ENCODE measurements at places on chromosomes 1 and 21.
A peak's percentile ranks its signal among the peaks of the same experiment; 100 is the strongest.

DNA sequence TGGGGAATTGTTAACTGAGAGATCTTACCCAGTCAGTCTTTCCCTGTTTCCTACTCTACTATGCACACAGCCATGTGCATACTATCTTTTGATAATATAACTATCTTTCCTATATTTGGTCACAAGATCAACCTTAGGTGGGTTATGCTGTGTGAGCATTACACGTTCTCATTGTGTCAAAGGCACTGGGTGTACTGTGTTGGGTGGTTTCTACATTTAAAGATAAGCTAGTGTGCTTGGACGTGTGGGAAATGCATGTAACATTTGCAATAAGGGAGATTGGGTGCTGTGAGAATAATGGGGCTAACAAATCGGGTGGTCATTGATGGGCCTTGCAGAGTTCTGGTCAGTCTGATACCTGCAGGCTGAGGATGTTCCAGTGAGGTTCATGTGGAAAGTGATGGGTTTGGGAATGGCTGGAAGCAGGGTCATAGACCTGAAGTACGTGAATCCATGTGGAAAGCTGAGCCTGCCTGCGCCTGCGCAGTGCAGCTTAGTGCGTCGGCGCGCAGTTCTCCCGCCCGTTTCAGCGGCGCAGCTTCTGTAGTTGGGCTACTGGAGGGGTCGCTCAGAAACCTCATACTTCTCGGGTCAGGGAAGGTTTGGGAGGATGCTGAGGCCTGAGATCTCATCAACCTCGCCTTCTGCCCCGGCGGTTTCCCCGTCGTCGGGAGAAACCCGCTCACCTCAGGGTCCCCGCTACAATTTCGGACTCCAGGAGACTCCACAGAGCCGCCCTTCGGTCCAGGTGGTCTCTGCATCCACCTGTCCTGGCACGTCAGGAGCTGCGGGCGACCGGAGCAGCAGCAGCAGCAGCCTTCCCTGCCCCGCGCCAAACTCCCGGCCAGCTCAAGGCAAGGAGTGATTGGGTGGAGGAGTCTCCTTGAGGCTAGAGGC is at the start of gene MSH4:
MSH4 (plus strand) TSS at position 507 of the 897 bp plus-strand sequence; CDS start at position 611, 104 bp downstream.
- DNase-seq: no peak

DNA sequence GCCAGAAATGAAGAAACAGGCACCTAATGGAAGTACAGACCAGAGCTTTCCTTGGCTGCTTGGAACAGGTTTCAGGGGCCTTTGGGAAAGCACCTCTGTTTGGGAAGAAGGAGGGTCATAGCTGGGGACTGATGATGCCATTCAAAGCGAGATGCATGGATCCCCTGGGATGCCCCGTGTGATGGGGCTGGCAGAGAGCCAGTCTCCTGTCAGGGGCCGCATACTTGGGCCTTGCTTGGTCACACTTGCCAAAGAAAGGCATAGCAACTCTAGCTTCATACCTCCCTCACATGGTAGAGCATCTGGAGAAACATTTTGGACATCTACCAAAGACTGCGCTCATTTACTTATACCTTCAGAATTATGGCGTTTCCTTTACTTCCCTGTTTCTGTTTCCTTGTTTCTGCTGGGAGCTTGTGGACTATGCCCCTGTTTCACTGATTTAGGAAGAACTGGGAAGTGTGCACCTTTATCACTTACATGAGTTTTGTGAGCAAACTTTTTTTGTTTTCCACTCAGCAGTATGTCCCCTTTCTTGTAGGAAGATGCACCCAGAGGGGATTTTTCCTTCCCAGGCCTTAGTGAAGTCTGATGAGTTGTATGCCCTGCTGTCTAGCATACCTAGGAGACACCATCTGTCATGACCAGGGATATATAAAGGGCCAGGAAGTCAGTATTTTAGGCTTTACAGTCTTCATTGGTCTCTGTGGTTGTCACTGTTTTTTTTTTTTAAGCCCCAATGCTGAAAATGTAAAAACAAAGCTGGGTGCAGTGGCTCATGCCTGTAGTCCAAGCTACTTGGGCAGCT is 19.8 kb upstream of the ST3GAL3 start:
- DNase-seq: no peak

DNA sequence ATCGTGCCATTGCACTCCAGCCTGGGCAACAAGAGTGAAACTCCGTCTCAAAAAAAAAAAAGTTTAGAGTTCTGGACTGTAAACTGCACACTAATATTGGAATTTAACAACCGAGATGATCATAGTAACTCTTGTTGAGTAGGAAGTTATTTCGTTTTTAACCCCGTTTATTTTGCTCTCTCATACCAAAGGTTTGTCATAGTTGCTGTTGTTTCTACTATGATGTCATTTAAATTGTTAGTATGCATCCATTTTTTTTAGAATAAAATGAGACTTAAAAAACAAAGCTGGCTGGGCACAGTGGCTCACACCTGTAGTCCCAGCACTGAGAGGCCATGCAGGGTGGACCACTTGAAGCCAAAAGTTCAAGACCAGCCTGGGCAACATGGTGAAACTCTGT is 49.3 kb downstream of the DOP1B start:
- DNase-seq: no peak

DNA sequence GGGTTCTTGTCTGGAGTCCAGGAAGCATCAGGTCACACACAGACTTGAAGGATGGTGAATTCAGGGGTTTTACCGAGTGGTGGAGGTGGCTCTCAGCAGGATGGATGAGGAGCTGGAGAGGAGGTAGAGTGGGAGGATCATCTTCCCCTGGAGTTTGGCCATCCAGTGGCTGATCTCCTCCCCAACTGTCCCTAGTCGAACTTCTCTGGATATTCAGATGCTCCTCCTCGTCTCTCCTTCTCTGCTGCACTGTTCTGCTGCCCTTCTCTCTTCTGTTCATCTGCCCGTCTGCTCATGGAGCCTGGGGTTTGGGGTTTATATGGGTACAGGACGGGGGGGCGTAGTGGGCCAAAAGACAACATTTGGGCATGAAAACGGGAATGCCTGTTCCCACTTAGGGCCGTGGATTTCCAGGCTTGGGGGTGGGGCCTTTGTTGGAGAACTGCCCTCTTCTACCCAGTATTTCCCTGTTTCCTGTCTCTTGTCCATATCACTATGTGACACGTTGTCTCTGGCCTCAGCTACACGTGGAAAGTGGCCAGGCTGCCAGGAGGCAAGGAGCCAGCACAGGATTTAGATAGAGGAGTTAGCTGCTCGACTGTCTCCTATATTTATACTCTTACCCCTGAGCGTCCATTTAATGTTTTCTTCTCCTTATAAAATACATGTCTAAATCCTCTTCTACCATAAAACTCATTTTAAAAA is 76.7 kb downstream of the SIPA1L2 start:
- no peak for DNase-seq

DNA sequence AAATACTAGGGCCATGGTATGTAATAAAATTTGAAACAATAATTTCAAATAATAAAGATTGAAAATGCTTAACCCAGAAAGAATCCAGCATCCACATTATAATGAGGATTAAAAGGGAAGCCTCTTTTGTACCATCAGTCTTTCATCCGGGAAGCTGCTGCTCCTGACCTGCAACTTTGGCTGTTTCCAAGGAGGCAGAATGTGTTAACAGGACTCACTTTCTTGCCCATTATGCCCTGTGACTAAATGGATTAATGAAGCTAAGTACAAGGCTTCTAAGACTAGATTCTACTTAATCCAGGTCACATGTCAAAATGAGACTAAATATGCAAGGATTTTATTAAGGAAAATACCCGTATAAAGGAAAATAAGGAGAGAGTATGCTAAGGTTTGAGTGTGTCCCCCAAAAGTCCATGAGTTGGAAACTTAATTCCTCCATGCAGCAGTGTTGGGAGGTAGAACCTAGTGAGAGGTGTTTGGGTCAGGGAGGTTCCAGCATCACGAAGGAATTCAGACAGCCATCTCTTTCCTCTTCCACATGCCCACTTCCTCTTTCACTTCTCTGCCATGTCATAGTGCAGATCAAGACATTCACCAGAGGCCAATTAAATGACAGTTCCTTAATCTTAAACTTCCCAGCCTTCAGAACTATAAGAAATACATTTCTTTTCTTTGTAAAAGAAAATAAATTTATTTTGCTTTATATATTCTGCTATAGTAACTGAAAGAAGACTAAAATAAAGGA is 27.7 kb downstream of the FMO2 start:
- DNase-seq: no peak

GRCh38 chr1:94142583-94142982 is 21.6 kb upstream of the ABCA4 start:
- DNase-seq: no peak

GRCh38 chr1:30907481-30908315 is 860 bp downstream of the SDC3 start:
- no peak for DNase-seq

- DNase-seq: no peak
Observed at GRCh38 chr1:155012026-155012546, 9.5 kb downstream of the ZBTB7B start.

- DNase-seq: no peak
Observed at GRCh38 chr1:14148526-14148925, 448.5 kb downstream of the PRDM2 start.

GRCh38 chr1:9315411-9316079 is 22.9 kb downstream of the SPSB1 start:
- peak; percentile 48 for DNase-seq

DNA sequence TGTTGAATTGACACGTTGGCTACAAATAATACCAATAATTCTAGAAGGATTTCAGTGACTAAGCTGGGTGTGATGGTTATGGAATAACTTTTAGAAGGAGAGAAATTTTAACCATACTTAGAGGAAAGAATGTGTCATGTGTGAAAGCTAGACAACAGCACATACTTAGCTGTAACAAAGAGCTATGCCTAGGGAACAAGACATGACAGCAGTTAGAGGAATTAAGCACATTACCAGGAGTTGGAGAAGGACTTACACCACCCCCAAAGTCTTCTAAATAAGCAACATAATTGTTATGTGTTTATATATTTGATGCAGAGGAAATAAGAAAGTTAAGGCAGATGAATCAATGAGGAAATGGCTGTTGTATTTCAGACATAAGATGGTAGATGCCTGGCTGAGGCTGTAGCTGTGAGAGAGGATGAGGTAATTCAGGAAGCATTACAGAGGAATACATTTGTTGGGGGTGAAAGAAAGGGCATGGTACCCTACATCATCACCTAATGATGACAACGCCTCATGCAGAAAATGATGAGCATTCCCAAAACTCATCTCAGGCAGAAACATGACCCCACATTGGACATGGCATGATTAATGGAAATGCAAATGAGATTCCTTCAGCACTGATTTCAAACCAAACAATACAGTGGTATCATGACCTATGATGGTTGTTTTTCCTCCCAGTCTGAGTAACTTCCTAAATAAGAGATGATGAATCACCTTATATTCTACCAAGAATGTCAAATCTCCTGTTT is 211.5 kb downstream of the LHX8 start:
- DNase-seq: no peak

DNA sequence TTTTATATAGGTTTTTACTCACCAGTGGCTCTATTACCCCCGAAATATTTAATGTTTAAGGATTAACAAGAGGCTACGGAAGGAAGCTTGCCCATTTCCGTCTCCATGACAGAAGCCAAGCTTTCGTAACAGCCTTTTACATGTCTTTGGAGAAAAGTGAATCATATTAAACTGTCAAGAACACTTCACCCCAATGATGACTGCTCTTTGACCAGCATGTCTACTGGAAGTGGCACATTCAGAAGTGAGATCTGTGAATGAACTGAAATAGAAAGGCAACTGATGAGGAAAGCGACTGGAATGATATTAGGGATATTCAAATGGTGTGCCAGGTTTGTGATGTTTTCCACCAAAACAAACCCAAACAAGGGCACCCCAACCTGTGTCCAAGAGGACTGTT is 8.5 kb upstream of the PRDM15 start:
- no peak for DNase-seq

DNA sequence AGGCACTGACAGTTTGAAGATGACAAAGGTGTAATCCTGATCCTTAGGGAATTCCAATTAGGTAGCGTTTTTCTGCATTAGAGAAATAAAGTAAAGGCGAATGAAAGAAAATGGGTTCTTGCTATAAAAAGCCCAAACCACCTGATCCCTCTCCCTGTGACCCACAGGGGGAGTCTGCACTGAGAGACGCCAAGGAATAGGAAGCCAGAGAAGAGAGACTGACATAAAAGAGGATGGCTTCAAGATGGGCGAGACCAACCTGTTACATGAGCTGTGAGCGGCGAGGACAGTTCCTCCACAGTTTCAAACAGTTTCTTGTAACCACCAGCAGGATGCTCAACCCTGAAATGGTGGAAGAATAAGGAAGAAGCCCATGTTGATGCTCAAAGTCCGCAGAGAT is 1.4 kb downstream of the RPE65 start:
- no peak for DNase-seq

GRCh38 chr1:227917081-227917950 is 30.4 kb downstream of the WNT9A start:
- DNase-seq: no peak

- peak; percentile 66 for DNase-seq
Observed at GRCh38 chr1:167630568-167631385, 745 bp downstream of the RCSD1 start.

DNA sequence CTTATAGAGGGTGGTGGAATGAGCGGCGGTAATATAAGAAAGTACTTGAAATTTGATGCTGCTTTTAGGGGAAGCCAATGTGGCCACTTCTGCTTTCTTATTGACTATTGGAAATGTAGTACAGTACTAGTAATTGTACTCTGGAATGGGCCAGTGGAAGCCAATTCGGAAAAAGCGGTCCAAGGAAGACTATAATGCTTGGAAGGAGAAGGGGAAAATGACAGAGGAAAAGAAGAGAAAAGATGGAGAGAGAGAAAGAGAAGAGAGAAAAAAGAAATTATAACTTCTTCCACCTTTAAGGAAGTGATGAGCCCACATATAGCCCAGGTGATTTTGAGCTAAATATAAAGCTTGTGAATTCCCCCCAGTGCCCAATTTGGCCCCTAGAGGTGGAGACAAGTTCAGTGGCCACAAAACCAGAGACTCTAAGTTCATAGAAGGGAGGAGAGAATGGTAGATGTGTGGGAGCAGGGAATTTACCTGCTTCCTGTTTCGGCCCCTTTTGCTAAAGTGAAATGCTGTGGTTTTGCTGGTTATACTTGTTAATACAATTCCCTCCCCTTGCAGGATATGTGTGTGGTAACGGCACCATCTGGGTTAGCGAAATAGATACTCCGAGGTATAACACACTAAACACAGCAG is 35.7 kb upstream of the DUSP10 start:
- peak; percentile 80 for DNase-seq

DNA sequence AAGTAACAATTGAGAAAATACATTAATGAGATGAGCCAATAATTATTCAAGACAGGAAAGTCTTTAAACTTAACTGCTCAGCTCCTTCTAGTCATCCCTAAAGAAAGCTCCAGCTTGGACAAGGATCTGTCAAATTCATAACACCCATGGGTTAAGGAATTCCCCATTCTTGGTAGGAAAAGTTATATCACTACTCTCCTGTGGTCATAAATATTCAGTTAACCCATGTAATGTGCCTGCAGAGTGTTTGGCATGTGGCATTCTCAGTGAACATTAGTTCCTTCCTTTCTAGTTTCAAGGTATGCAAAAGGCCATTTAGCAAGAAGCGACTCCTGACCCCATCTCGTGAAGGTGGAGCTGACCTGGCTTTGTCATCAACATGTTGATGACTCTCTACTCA is 76.7 kb upstream of the VCAM1 start:
- DNase-seq: no peak

GRCh38 chr1:48414264-48414663 is 57.7 kb downstream of the SPATA6 start:
- no peak for DNase-seq

Measured in stimulated activated effector memory CD8-positive, alpha-beta T cell treated with anti-CD3 and anti-CD28 coated beads, Interleukin-12 subunit alpha, Interleukin-12 subunit beta, amount 100 ng/mL, for 72 hours (primary cell).